ENCODE measurements at places on chromosomes 6 and 20.

DNA sequence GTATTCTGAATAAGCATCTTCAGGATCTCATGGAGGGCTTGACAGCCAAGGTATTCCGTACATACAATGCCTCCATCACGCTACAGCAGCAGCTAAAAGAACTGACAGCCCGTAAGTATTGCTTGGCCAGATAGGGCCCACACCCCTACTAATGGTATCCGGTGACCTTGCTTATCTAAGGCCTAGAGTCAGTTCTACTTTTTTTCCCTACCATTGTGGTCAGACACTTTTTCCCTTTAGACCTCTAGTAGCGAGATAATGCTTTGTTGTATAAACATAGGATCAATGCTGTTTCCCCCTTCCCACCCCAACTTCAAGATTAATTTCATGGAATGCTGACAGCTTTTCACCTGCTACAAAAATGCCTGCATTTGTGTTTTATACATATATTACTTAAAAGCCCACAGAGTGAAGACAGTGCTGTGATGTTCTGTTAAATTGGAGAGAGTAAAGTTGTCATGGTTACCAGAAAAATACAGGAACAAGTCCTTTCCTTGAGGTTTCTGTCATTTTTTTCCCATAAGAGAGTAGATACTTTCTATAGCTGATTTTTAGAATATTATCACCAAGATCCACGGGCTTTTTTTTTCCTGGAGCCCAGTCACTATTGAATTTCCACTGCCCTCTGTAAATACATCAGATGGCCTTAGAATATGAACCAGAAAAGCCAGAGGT, 20.9 kb upstream of the PLCG1 start:
- no peak for DNase-seq

DNA sequence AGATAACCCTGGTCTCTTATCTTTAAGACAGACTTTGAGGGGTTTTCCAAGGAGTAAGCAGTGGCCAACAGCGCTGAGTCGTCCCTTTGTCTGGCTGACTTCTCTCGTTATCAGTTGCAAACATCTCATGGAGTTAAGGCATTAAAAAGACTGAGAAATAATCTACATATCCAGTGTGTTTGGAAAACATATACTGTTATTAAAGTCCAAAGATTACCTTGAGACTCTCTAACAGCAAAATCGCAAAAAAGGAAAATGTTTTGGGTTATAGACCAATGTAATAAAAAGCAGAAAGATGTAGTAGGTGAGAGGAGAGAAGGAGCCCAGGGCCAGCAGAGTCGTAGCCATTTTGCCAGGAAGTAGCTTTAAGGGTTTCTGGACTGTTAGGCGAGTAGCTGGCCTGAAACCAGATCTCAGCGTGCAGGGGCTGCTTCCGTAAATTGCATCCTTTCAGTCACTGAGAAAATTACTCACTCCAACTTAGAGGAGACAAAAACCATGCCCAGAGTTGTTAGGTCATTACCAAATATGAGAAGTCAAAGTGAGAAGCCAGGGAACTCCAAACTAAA, 24.6 kb downstream of the MYLK4 start:
- no peak for DNase-seq

- DNase-seq: no peak
Observed at GRCh38 chr6:14638906-14639761, 521.6 kb downstream of the CD83 start.

GRCh38 chr6:98579079-98579478, 255.3 kb upstream of the POU3F2 start:
- DNase-seq: no peak

GRCh38 chr6:16766836-16767745, 5.8 kb upstream of the ATXN1 start:
- DNase-seq: no peak

GRCh38 chr6:109483735-109484057, 677 bp upstream of the ZBTB24 start:
- no peak for DNase-seq

DNA sequence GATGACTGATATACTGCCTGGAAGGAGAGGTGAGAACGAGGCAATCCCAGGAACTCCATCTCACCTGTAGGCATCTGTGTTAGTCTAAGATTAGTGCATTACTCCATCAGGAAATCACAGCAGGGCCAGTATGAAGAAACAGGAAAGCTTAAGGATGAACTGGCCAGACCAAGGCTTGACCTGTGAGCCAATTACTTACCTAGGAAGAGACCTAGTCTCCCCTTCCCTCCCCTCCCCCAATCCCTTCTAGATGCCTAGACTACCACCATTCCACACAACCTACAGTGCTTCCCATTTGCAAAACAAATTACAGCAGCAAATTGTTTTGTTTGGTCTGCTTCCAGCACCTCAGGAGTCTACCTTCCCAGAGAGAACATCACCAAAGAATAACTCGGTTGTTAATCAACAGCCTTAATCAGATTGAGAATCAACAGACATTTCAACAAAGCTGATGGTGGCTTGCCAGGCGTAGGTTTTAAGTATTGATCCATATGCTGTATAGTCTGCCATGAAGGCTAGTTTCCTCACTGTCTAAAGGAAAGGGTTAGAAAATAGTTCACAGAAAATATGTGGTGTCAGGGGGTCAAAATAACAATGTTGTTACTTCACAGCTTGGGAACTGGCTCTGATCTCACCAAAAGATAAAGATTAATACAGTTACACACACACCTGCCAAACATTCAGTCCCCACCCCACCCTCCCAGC, 10.1 kb downstream of the PKHD1 start:
- DNase-seq: no peak

- no peak for DNase-seq
Observed at GRCh38 chr6:118902726-118903125, 8.8 kb downstream of the ASF1A start.

GRCh38 chr6:89786970-89787369, 32.6 kb downstream of the MDN1 start:
- DNase-seq: no peak

- no peak for DNase-seq
Observed at GRCh38 chr6:29743568-29743967, 20.3 kb downstream of the HLA-F start.

DNA sequence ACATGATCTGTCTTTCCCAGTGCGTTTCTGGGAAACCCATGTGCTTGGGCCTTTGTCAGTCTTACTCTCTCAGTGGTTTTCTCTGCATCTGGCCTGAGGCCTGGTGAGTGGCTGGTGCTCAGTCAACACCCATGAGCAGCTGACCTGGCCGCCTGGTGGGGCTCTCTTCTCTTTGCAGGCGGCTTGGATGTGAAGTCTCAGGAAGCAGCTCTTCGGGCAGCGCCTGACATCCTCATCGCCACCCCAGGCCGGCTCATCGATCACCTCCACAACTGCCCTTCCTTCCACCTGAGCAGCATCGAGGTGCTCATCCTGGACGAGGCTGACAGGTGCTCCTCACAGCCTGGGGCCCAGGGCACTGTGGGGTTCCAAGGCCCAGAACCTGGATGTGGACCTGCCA, 10.8 kb downstream of the DDX27 start:
- no peak for DNase-seq

DNA sequence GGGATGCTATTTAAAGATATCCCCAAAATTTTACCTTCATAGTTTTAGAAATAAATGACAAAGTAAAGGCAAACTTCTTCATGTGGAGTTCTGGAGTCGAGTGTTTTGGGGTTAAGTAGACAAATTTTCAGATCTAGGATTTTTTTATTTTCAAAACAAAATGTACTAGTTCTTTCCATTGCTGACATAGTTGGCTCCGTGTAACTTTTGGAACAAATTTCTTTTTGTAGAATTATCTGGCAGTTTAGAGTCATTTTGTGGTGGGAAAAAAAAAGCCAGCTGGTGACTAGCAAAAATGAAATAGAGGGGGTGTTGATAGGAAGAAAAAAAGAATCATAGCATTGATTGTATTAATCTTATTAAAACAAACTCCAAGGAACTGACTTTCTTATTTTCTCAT, 131.6 kb upstream of the TCF21 start:
- no peak for DNase-seq

- no peak for DNase-seq
Observed at GRCh38 chr6:161853657-161854056, 579.8 kb upstream of the AGPAT4 start.

- DNase-seq: no peak
Observed at GRCh38 chr20:43911066-43911465, 3.6 kb upstream of the TOX2 start.

DNA sequence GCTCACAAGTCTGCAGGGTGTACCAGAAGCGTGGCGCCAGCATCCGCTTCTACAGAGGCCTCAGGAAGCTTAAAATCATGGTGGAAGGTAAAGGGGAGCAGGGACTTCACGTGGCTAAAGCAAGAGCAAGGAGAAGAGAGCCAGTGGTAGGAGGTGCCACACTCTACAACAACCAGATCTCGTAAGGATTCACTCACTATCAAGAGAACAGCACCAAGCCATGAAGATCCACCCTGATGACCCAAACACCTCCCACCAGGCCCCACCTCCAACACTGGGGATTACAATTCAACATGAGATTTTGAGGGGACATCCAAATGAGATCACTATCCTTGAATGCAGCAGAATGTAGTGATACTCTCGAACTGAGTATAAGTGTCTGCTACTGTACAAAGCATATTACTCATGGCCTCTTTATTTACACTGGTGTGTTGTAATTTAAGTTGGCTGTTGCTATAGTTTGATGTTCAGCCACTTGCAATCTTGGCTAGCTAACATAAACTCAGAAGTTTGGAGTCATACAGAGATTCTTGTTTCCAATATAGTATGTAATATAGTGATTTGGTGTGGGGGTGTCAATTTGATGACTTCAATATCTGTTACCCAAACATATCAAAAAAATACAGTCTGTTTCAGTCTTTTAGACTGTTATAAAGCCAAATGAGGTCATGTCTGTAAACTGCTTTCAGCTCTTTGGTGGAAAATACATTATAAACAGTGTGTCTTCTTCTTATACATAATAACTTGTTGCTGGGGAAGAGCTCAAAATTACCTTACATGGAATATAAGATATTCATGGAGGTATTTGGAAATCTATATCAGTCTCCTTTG, 39.4 kb upstream of the MYLIP start:
- no peak for DNase-seq

DNA sequence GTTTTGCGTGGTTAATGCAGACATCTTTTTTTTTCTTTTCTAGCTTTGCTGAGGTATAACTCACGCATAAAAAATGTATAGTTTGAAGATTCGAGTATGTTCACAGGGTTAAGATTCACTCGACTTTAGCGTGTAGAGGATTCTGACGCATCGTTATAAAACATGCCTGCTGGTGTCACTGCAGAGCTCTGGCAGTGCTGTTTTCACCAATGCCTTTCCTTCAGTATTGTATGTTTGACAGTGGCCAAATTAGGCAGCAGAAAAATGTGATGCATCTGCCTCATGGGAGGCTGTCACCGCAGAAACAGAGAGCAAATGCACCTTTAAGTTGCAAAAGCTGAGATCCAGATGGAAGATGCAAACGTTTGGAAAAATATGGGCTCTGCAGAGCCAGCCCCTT, 18.0 kb upstream of the SIRPB2 start:
- DNase-seq: no peak

GRCh38 chr6:124487623-124488431, 474.4 kb upstream of the RNF217 start:
- no peak for DNase-seq

- no peak for DNase-seq
Observed at GRCh38 chr6:151100326-151100725, 139.4 kb upstream of the AKAP12 start.

GRCh38 chr6:144217797-144218196, 67.3 kb upstream of the UTRN start:
- no peak for DNase-seq

GRCh38 chr20:62522748-62523396, 47.1 kb upstream of the GATA5 start:
- DNase-seq: no peak

DNA sequence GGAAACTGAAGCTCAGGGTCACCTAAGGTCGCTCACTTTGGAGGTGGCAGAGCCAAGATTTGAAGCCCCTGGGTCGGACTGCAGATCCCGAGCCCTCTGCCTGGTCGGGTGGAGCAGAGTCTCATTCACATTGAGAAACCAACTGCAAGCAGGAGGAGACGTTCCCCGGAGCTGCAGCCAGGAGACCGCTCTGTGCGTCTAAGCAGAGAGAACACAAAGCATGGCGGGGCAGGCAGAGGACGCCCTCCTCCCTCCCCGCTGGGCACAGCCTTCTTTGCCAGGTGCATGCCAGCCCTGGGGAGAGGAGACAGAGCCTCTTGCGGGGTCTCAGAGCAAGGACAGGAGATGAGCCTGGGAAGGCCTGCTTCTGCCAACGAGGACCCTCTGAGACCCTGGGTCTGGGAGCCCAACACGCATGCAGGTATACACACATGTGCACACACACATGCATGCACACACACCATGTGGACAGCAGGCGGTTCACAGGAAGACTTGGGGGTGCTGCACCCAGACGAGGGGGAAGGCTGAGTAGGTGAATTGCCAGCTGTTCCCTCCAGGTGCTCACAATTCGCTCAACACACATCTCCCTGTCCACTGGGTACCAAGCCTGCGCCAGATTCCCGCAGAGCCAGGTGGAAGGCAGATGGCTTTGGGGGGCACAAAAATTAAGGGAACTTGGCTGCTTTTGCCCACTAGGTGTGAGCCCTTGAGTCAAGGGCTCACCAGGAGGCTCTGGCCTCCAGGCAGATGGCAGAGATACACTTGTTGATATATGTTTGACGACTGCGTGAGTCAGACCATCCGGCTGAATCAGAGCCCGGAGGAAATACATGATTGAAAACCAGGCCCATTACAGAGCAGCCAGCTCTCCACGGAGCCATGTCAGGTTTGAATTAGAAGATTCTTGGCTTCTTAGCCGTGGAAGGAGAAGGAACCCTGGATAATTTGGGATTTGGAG, 5.5 kb upstream of the NTSR1 start:
- DNase-seq: no peak

GRCh38 chr6:139323511-139324300, 31.9 kb upstream of the TXLNB start:
- no peak for DNase-seq

DNA sequence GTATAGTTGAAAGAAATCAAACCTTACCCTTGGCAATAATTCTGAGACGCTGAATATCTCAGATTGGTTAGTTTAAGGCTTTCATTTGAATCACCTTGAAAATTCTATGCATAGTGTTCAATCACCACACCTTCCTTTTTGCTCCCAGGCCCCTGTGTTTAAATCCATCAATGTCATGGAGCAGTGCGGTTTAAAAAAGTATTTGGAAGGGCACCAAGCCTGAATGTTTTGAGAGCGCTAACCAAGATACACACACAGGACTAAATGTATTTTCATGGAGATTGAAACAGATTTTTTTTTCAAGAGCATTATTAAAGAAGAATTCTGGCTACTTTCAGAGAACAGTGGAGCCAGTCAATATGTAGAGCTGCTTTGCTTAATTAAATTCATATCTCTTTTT, 195.7 kb downstream of the CENPW start:
- DNase-seq: no peak

- DNase-seq: no peak
Observed at GRCh38 chr6:74979065-74979766, 226.6 kb downstream of the COL12A1 start.

- no peak for DNase-seq
Observed at GRCh38 chr20:3843490-3843889, 3.1 kb upstream of the MAVS start.

GRCh38 chr6:1726341-1726768, 116.6 kb downstream of the FOXC1 start:
- DNase-seq: no peak

GRCh38 chr6:106356378-106356777, 4.1 kb upstream of the CRYBG1 start:
- no peak for DNase-seq
